ENCODE measurements at places on chromosomes 16 and 17. TPM values are rescaled to one million over a fixed set of nuclear protein-coding genes. Genes with fewer than 3 reads are reported as not detected.

DNA sequence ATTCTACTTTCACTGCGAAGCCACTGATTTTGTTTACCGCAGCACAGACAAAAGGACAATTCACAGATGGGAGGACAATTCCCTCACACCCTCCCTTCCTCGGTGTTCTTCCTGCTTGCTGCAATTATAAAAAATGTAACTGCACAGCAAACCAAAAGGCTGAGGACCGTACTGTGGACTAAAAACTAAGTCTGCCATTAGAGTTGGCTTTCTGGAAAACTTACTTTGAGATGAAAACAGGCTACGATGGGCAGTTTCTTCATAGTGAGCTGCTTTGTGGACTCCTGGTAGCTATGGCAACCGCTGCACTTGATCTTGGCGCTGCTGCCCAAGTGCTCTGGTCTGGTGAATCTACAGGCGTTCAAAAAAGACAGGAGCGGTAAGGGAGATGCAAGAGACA lies 35.2 kb downstream of the USP22 start:
- no peak overlapping the region for H3K27ac ChIP-seq
- H3K27me3 ChIP-seq: no peaks in the 10 kb centered on the region
- no peak overlapping the region for H3K4me3 ChIP-seq
- no peaks in the 10 kb centered on the region for H3K4me1 ChIP-seq

DNA sequence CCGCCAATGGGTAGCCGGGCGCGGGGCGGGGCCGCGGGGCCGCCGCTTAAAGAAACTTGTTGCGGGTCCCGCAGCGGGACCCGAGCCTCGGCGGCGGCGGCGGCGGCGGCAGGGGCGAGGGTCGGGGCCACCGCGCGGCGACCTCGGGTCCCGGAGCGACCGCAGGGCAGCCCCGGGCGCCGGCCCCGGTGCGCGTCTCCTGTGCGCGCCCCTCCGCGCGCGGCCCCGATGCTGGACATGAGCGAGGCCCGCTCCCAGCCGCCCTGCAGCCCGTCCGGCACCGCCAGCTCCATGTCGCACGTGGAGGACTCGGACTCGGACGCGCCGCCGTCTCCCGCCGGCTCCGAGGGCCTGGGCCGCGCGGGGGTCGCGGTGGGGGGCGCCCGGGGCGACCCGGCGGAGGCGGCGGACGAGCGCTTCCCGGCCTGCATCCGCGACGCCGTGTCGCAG lies at the start of gene SOX8:
Gene SOX8, plus strand, starts transcription at position 76 of the 450 bp plus-strand sequence. Its CDS starts 153 bp downstream, at position 229.
- DNase-seq: no peak
- H3K27ac ChIP-seq: peak within 1 kb of the TSS; percentile 7
- H3K36me3 ChIP-seq: peaks cover 16% of the 10 kb centered on the region
- H3K4me3 ChIP-seq: peak within 1 kb of the TSS; percentile 59
- H3K27me3 ChIP-seq: peaks cover 25% of the 10 kb centered on the region

The OR1F1 gene
- total RNA-seq: not detected

- no peak overlapping the region for H3K4me3 ChIP-seq
- no peaks in the 10 kb centered on the region for H3K36me3 ChIP-seq
- no peak for DNase-seq
- no peaks in the 10 kb centered on the region for H3K27me3 ChIP-seq
These were observed 162.6 kb downstream of the MAP2K6 start for GRCh38 chr17:69577098-69577497.

DNA sequence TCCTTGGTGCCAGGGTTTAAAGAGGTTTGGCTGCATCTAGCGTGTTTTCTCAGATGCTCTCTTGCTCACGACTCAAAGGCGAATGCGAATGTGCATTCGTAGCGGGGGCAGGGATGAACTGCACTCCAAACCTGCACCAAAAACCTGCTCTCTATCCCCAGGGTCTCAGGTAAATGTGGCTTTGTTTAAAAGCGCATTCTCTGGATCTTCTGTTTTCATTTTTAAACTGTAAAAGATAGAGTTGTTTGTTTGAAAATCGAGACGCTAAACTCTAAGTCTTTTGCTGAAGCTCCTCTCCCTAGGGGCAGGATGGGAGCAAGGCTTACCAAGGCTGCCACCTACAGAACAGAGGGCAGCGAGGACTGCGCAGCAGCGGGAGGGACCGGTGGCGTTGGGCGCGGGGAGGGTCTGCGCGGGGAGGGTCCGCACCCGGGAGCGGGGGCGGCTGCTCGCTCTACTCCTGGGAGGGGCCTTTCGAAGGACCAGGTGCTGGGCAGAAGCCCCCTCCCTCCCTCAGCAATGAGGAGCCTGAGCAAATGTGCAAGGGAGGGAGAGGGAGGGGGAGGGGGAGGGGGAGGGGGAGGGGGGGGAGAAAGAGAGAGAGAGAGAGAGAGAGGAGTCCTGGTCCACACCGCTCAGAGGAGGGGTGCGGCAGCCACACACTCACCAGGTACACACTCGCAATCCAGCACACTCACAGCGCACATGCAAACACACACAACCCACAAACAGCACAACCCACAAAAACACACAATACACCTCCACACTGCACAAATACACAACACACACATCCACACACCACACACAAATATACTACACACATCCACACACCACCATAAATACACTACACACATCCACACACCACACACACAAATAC lies 142.8 kb downstream of the GRIN2A start:
- no peak overlapping the region for H3K4me3 ChIP-seq
- H3K27me3 ChIP-seq: peaks cover 3% of the 10 kb centered on the region
- peak; percentile 34 for DNase-seq
- H3K27ac ChIP-seq: no peak overlapping the region
- H3K36me3 ChIP-seq: no peaks in the 10 kb centered on the region

The SPN gene
- total RNA-seq: 0.31 TPM

The KRT17 gene
- total RNA-seq: 1.6 TPM

The KRT25 gene
- 0.35 TPM for total RNA-seq

DNA sequence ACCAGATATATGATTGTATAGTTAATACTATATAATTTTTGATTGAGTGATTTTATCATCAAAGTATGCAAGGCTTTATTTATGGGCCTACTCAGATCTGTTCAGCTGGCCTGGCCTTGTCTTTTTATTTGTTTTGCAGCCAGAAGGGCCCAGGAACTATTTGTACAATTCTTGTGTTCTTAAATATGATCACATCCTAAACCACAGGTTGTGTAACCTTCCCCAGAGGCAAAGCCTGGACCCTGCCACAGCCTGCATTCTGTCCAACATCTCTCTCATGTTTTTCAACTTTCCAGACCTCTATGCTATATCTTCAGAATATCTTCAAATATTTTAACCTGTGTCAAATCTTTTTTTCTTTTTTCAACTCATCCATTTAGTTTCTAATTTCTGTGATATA lies 410.4 kb upstream of the MON1B start:
- H3K4me3 ChIP-seq: no peak overlapping the region

GRCh38 chr16:89325861-89326471 lies 108.5 kb downstream of the ZNF778 start:
- H3K36me3 ChIP-seq: peaks cover 6% of the 10 kb centered on the region
- peak; percentile 77 for DNase-seq
- no peaks in the 10 kb centered on the region for H3K27me3 ChIP-seq
- H3K4me1 ChIP-seq: peaks cover 55% of the 10 kb centered on the region
- H3K27ac ChIP-seq: peak overlapping the region; percentile 77
- no peak overlapping the region for H3K4me3 ChIP-seq

GRCh38 chr17:35660902-35661301 lies 70.5 kb upstream of the RASL10B start:
- no peaks in the 10 kb centered on the region for H3K4me1 ChIP-seq
- DNase-seq: no peak
- H3K36me3 ChIP-seq: peaks cover 15% of the 10 kb centered on the region
- no peak overlapping the region for H3K27ac ChIP-seq
- no peaks in the 10 kb centered on the region for H3K27me3 ChIP-seq
- H3K4me3 ChIP-seq: no peak overlapping the region

DNA sequence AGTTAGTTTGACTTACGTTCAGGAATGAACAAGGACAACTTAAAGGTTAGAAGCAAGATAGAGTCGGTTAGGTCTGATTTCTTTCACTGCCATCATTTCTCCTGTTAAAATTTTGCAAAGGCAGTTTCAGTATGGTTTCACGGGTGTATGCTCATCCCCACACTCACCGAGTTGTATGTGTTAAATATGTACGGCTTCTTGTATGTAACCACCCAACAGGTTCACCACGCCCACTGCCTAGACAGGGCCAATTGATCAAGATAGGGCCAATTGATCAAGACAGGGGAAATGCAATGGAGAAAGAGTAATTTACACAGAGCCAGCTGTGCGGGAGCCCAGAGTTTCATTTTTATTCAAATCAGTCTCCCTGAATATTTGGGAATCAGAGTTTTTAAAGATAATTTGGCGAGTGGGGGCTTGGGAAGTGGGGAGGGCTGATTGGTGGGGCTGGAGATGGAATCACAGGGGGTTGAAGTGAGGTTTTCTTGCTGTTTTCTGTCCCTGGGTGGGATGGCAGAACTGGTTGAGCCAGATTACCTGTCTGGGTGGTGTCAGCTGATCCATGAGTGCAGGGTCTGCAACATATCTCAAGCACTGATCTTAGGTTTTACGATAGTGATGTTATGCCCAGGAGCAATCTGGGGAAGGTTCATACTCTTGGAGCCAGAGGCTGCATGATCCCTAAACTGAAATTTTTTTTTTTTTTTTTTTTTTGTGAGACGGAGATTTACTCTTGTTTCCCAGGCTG lies 62.4 kb upstream of the PLCG2 start:
- peaks cover 2% of the 10 kb centered on the region for H3K4me1 ChIP-seq
- H3K36me3 ChIP-seq: peaks cover 3% of the 10 kb centered on the region
- H3K27ac ChIP-seq: no peak overlapping the region
- no peak overlapping the region for H3K4me3 ChIP-seq
- no peak for DNase-seq

GRCh38 chr16:259226-259625 lies 16.5 kb downstream of the RGS11 start:
- H3K4me3 ChIP-seq: no peak overlapping the region
- H3K27me3 ChIP-seq: no peaks in the 10 kb centered on the region
- no peak overlapping the region for H3K27ac ChIP-seq
- peaks cover 64% of the 10 kb centered on the region for H3K36me3 ChIP-seq
- no peak for DNase-seq
- H3K4me1 ChIP-seq: peaks cover 1% of the 10 kb centered on the region

DNA sequence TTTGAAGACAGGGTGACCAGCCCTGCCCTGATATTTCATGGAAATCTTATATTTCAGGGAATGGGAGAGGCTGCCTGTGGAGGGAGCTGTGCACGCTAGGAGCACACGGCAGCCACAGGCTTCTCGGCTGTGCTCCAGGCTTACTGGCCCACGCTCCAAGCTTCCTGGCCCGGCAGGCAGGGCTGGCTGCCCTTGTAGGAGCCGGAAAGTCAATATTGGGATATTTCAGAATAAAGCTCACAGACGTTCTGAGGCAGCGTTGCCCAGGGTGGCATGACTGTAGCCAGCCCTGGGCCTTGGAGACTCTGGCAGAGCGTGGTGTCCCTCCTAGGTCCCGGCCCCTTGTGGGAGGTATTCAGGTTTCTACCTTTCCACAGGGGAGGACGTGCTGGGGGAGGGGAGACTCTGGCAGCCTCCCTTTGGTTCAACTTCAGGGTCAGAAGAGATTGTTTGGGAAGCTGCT lies 95.6 kb downstream of the NPIPB11 start:
- peak overlapping the region; percentile 20 for H3K27ac ChIP-seq
- no peak for DNase-seq

DNA sequence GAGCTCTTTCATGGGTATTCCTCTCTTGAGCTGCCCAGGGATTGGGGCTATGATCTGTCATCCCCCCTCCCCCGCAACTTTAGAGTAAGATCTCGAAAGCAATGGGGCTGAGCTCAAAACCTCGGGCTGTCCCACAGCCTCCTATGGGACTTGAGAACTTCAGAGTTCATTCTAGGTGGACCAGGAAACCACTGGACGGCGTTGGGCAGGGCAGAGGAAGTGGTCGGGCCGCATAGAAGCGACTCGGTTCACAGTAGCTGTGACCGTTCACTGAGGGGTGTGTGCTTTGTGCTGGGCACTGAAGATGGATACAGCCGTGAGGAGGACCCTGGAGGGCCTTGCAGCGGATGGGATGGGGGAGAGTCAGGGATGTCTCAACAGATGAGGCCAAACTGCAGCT lies 292.0 kb downstream of the CPPED1 start:
- DNase-seq: no peak
- H3K4me3 ChIP-seq: no peak overlapping the region
- H3K27me3 ChIP-seq: no peaks in the 10 kb centered on the region
- H3K27ac ChIP-seq: no peak overlapping the region
- no peaks in the 10 kb centered on the region for H3K36me3 ChIP-seq

DNA sequence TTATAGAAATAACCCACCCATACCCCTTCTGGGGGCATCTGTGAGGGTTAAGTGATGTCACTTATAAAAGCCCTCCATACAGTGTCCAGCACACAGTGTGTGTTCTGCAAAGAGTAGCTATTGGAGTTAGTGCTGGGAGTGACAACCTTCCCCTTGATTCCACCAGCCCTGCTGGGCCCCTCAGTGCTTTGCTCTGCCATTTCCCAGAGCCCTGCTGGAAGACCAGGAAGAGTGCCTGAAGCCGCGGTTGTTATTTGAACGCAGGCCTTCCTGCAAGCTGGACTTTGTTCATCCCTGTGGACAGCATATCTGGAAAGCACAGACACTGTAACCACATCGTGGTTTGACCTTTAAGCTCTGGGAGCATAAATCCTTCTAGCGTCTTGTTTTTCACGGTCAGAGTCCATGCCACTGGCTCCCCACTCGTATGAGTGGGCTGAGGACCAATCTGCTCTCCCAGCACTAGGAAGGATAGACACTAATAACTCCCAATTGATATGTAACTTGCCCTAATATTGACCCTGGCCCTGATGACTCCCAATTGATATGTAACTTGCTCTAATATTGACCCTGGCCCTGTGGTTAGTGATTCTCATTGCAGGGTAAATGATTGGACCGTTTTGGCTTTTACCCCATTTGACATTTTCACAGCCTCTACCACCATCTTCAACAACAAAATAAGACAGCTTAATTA lies 297.1 kb upstream of the MAF start:
- H3K4me3 ChIP-seq: no peak overlapping the region
- no peaks in the 10 kb centered on the region for H3K27me3 ChIP-seq
- no peaks in the 10 kb centered on the region for H3K36me3 ChIP-seq
- DNase-seq: peak; percentile 40
- H3K27ac ChIP-seq: no peak overlapping the region

The KRT40 gene
- total RNA-seq: 11.0 TPM

The KRT33A gene
- not detected for total RNA-seq
